ENCODE measurements at places on chromosomes 7 and 10.

DNA sequence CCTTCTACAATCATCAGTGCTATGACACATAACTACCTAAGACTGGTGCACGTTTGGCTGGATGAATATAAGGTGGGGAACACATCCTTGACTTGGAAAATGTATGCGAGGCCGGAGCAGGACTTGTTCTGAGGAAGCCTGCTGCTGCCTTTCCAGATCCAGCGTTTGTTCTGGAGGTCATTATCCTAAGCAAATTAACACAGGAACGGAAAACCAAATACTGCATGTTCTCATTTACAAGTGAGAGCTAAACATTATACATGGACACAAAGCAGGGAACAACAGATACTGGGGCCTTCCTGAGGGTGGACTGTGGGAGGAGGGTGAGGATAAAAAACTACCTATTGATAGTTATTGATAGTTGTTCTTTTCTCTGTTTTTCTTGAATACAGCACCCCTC lies 10.8 kb upstream of the GALNT11 start:
- DNase-seq = no peak

GRCh38 chr7:611281-611810 lies 91.7 kb upstream of the PDGFA start:
- DNase-seq = no peak

DNA sequence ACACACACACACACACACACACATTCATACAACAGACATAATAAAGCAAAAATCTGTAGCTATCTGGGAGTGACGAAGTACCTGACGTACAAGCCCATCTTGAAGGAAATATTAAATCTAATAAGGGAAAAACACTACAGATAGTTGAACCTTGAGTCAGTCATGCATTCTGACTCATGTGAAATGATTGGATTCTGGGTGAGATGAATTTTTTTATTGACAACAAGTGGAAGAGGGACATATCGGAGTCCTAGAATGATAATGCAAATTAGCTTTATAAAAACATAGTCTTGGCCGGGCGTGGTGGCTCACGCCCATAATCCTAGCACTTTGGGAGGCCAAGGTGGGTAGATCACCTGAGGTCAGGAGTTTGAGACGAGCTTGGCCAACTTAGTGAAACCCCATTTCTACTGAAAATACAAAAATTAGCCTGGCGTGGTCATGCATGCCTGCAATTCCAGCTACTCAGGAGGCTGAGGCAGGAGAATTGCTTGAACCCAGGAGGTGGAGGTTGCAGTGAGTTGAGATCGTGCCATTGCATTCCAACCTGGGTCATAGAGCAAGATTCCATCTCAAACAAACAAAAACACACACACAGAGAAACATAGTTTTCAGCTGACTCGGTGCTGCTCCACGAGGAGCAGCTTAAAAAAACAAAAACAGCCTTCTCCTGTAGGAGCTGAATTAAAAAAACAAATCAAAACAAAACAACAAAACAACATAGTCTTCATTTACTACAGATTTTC lies 154.4 kb upstream of the MKLN1 start:
- DNase-seq = peak; percentile 39

GRCh38 chr10:3886641-3887251 lies 101.7 kb upstream of the KLF6 start:
- peak; percentile 95 for DNase-seq

- DNase-seq = no peak
These were observed 183.9 kb downstream of the WNT2 start for GRCh38 chr7:117138981-117139380.

DNA sequence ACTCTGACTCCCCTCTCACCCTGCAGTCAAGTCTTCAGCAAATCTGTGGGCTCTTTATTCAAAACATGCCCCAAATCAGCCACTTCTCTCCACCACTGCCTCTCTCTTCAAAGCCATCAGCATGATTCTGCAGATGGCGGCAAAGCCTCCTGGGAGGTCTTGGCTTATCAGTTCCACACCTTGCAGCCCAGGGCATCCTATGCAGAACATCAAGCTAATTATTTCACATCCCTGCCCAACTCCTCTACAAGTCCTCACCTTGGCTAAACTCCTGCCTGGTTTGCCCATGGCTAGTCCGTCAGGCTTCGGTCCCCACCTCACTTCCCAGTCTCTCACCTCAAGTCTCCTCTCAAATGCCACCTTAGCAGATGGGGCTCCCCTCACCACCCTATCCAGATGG lies 70.2 kb downstream of the PIP4K2A start:
- DNase-seq = no peak

GRCh38 chr10:4546500-4546899 lies 279.5 kb upstream of the AKR1E2 start:
- DNase-seq = peak; percentile 62
